ENCODE measurements at places on chromosomes 6 and 20.

DNA sequence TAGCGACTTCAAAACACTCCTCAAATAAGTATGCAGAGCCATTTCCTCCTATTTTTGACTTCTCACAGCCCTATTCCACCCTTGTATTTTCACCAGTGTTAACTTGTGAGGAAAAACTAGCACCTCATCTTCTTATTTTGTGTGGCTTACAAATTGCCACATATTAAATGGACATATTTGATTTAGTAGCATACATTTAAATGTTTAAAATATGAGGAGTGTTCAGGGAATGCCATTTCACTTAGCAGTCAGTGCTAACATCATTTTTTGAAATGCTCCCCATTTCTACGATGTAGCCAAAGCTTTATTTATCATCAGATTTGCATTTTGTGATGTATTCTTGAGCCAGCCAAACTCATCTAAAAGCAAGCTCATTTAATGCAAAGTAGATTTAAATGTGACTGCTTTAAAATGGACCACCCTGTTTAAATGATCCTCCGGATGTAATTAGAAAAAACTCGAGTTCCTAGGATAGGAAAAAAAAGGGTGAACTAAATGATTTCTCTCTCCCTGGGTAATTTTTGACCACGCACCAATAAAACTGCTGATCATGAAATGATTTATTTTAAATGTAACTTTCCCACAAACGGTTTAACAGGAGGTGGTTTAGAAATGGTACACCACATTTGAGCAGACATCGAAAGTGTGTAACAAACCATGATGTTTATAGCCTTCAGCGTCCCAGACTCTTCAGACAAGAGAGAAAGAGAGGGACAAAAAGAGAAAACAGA is 172.6 kb downstream of the CD83 start:
- no peak for DNase-seq

GRCh38 chr20:33165416-33166055 is 2.4 kb upstream of the BPIFA2 start:
- DNase-seq, result no peak

- DNase-seq, result no peak
These were observed 19.6 kb upstream of the EYA2 start for GRCh38 chr20:46875059-46875458.

DNA sequence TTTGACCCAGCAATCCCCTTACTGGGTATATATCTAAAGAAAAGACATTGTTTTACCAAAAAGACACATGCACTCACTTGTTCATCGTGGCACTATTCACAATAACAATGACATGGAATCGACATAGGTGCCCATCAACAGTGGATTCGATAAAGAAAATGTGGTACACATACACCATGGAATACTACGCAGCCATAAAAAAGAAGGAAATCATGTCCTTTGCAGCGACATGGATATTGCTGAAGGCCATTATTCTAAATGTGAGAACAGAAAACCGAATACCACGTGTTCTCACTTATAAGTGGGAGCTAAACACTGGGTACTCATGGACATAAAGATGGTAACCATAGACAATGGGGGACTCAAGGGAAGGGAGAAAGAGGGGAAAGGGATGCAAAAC is 222.3 kb downstream of the RNGTT start:
- no peak for DNase-seq

Measured in activated CD4-positive, CD25-positive, alpha-beta regulatory T cell treated with anti-CD3 and anti-CD28 coated beads, Interleukin-2, amount 50 U/mL, for 16 hours (primary cell).